Muscle of arm (tissue), 14 donors: ENCODE measurements at places on chromosomes 7 and 10.

- no peak for DNase-seq
Measured at GRCh38 chr7:151571471-151571870, 51.8 kb upstream of the RHEB start.

DNA sequence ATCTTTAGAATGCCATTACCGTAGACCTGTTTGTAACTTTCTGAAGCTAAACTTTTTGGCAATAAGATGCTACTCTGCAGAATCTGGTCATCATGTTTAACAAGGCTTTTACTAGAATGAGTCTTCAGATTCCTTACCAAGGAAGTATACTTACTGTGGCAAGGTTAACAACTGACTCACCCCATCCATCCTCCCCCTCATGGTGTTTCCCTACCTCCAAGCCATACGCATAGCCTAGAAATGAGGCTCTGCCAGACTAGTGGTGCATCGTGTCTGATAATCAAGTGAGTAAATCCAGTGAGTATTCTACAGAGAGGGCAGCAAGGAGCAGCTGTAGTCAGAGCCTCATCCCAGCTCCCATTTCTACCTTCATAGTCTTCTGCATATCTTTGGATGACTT is 223.6 kb downstream of the IPMK start:
- DNase-seq, result no peak

DNA sequence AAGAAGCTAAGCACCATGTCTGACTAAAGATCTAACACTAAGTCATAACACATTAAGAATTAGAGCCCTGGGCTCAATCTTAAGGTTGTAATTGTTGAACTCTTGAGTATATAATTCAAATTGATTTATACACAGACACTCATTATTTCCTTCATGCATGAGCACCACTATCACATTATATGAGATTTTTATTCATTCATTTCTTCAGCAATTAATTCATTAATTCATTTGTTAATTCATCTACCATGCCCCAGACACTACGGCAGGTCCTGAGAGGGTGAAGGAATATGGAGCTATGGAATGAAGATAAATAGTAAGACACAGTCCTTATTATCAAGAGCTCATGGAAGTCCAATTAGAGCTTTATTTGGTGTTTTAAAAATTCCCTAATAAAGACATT is 41.9 kb downstream of the ETV1 start:
- DNase-seq, result no peak

GRCh38 chr7:28478656-28479055 is 66.3 kb downstream of the CREB5 start:
- DNase-seq, result no peak

DNA sequence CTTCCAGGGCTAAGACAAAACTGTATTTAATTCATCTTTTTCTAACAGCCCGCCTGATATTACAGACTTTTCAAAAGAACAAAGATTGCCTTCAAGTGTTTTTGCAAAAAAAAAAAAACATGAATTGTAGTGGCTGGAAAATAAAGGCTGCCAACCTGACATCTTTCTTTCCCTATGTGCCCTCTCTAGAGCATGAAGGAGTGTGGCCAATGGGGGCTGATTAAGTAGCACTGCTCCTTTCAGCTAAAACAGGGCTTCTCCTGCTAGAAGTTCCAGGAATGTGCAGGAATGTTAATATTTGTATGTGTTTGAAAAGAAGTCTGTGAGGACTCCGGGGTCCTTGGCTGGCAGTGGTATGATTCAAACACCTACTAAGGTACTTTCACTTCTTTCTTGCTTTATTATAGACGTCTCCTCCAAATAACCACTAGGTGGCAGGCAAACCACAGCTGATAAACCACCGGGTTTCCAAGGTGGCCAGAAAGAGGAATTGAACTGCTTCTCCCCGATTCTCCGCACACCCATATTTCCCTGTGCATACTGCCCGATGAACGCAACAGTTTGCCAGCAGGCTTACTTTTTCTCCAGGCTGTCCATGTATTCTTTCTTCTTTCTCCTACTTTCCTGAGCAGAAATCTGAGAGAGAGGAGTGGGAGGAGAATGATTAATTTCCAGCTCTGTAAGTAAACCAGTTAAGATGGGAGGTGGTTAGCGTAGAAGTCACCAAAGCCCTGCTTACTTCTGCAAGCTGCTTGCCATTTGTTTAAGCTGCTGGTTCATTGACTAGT is 56.8 kb upstream of the DGKI start:
- DNase-seq, result peak; percentile 80

DNA sequence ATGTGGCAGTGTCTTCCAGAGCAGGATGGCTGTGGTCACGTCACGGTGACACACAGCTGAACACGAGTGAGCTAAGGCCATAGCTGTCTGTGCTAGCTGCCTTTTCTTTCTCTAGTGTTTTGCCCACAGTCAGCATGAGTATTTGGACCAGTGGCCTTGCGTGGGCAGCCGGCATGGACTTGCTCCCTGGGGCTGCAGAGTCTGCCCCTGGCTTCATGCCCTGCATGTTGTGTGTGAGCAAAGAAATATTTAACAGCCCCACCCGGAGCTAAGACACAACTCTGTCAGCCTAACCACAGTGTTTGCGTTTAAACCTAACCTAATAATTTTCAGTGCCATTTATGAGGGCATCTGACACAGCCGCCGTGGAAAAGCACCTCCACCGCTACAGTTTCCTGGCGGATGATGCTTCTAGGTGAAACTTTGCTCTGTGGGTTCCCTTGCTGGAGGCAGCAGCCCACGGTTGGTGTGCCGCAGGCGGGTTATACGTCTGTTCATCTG is 14.6 kb downstream of the CHST12 start:
- no peak for DNase-seq

- no peak for DNase-seq
Measured at GRCh38 chr7:51354897-51355296, 38.3 kb upstream of the COBL start.

- no peak for DNase-seq
Measured at GRCh38 chr7:98163704-98164494, 47.3 kb upstream of the BHLHA15 start.

- DNase-seq, result no peak
Measured at GRCh38 chr7:52786174-52786573, 249.3 kb upstream of the POM121L12 start.

- no peak for DNase-seq
Measured at GRCh38 chr10:4459531-4459930, 366.5 kb upstream of the AKR1E2 start.
